ENCODE measurements at places on chromosomes 3 and 15.
A peak's percentile ranks its signal among the peaks of the same experiment; 100 is the strongest.

- no peak for DNase-seq
These were observed 231.1 kb upstream of the COL8A1 start for GRCh38 chr3:99407257-99407656.

- DNase-seq, result no peak
These were observed 90.8 kb upstream of the PFN2 start for GRCh38 chr3:150061288-150062024.

GRCh38 chr3:535566-536416 lies 339.2 kb downstream of the CHL1 start:
- no peak for DNase-seq

DNA sequence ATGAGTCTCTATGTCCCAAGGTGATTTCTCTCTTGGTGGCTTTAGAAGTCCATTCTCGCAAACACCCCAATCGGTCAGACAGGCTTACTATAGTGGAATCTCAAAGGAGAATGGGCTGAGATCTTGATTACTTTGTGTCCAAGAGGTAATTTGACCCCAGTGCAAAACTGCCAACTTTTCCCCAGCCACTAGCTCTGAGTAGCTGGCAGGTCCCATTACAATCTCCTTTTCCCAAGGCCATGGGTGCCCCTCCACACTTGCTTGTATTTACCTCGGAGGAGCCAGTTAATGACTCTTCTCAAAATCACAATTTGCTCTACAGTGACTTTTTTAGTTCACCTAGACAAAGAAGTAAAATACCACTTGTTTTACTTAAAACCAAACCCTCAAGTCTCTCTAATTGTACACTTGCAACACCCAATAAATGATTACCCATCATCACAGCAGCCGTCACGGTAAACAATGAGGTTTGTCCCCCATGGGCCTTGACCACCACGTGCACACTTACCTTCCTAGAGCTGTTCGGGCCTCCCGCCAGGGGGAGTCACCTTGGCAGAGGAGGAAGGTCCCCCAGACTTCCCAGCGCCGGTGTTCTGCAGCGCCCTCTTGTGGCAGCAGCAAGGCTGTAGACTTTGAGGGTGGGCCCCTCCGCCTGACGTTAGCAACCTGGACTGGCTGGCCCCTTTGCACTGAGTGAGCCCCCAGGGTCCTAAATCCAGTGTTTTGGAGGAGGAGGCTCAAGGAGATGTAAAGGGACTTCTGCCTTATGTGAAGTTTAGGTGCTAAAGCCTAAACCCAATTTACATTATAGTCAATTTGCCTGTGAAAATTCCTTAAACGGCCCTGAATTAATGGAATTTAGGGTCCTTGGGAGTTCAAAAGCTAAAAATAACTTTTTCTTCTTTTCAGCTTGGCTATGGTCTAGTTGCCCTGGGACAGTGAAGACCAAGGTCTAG lies 18.7 kb upstream of the HDAC11 start:
- DNase-seq, result no peak

DNA sequence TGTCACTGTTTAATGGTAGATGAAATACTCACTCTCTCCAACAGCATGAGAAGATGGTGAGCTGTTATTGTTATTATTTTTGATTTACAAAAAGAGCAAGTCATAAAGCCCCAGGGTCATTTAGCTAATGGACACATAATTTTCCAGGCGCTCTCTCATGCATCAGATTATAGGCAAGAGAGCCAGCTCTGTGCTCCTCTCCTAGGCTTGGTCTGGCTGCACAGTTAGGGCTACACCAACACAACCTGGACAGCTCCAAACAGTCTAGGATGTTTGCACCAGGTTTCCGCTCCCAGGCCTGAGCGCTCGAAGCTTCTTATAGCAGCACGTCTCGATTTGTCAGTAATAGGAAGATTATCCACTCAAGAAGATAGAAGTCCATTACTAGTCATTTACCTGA lies 123.7 kb downstream of the FAM43A start:
- DNase-seq, result no peak

DNA sequence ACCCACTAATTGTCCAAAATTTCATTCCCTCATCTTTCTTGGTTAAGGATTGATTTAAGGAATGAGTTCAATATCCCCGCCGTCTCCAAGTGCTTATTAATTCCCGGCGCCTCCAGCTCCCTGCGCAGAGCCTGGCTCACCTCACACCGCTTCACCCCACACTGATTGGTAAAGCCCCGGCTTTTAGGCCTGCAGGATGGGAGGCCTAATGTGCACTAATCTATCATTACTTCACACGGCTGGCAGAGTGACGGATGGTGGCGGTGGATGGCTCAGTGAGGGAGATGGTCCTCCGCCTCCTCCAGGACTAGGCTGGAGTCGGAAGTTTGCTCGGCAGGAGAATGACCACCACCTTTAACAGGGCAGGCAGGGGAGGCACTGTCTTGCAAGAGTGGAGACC lies 81.7 kb downstream of the MEGF11 start:
- DNase-seq, result no peak

DNA sequence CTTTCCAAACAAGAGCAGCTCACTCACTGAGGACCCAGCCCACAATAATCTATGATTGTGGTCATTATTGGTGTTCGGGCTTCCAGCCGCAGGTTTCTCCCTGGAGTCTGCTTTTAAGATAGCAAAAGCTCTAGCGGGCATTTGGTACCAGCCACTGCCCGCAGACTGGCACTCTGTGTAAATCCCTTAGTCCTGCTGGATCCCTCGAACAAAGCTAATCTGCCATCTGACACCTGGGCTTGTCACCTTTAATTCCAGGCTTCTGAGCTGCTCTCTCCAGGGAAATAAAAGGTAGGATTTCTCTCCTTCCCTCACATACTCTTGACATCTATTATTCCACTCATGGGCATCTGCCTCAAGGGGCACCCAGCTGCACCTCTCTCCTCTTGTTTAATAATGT lies 158.7 kb downstream of the PDCD6IP start:
- DNase-seq, result no peak

DNA sequence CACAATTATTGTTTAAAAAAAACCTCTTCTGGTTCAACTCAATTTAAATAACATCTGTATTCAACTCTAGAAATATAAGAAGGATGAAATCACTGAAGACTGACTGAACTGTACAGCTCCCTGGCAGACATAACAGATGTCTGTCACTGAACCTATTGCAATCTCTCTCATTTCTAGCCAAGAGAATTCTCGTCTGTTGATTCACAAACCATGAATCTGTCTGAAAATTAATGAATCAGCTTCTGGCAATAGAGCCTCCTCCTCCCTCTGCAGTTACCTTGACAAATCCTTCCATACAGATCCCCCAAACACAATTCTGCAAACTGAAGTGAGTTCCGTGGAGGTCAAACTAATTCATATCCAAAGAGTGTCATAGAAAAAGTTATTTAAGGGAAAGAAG lies 561.4 kb downstream of the PYDC2 start:
- peak; percentile 87 for DNase-seq

DNA sequence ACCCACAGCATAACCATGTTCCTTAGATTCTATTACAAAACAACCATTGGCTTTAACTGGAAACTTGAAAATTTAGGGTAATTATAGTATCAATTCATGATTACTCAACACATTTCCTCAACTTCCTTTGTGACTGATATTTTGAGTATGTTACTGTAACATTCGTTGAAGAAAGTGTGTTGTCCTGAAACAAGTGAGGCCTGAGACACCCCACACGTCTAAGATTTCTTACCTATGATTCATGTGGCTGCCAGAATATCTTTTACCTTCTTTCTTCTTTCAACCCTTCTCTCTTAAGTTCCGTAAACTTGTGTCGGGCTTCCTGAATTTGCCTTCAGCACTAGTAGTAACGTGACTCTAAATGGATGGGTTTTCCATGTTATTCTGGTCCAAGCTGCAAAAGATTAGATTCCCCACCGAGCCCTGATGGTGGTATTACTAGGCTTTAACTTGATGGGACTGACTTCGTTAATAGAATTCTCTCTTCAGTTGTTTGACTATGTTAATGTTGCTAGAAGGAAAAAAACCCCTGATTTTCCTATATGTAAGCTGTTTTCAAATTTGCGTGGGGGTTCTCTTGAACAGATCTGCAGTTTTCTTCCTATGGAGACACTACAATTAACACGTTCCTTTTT lies 296.0 kb upstream of the ICE2 start:
- DNase-seq, result no peak

- DNase-seq, result peak; percentile 39
These were observed 158.7 kb upstream of the SLCO3A1 start for GRCh38 chr15:91694831-91695210.

GRCh38 chr3:149895339-149895738 lies 75.4 kb downstream of the PFN2 start:
- no peak for DNase-seq

DNA sequence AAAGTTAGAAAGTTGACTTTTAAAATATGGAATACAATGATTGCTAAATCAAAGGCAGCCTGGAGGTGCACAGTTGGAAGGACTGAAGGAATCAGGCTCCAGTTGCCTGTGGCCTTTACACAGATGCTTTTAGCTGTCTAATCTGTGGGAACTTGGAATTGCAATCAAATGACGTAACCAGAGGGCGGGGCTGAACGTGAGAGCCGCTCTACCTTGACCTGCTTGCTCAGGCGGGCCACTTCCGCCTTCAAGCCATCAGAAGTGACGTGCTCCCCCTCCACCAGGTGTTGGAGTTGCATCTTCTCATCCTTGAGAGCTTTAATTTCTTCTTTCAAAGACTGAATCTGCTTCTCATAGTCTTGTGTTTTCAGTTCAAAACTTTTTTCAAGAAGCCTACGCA lies 37.7 kb upstream of the GNB5 start:
- peak; percentile 72 for DNase-seq

DNA sequence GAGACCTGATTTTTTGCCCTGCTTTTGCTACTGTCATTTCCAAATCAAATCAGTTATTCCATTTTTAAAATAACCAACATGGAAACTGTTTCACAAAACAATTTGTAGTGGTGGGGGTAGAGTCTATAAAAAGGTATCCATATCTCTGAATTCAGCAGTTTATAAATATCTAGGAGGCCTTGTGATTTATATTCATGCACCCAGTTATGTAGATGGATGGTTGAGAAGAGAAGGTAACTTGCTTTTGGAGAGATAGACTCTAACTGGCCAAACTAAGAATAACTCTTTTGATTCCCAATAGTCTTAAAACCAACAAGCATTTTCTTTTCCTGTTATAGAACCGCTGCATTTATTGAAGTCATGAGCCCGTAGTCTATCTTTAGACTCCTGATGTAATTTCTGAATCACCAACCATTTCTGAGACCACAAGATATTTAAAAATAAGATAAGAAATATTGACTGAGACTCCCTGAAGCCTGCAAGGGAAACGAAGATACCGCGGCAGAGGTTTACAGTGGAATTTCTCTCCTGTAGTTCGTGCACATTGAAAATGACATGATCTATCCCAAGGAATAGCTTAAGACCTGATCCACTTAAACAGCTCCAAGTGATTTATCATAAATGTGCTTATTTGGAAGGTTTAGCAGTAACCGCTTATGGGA lies 68.5 kb downstream of the SAMMSON start:
- no peak for DNase-seq

- no peak for DNase-seq
These were observed 21.7 kb downstream of the FBLN2 start for GRCh38 chr3:13570391-13571194.

DNA sequence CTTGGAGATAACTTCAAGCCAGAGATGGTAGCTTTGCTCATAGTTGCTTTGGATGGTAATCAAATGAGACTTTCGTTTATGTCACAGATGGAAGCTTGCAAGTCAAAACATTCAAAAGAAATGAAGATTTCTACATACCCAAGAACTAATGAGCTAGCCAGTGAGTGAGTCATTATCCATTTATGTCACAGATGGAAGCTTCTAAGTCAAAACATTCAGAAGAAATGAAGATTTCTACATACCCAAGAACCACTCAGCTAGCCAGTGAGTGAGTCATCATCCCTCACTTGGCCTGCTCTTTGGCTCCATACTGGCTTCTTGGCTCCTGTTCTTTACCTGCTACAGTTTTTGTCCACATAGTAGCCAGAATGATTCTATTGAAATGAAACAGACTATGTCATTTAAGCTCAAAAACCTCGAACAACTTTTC lies 559.8 kb upstream of the CBLB start:
- DNase-seq, result peak; percentile 93

DNA sequence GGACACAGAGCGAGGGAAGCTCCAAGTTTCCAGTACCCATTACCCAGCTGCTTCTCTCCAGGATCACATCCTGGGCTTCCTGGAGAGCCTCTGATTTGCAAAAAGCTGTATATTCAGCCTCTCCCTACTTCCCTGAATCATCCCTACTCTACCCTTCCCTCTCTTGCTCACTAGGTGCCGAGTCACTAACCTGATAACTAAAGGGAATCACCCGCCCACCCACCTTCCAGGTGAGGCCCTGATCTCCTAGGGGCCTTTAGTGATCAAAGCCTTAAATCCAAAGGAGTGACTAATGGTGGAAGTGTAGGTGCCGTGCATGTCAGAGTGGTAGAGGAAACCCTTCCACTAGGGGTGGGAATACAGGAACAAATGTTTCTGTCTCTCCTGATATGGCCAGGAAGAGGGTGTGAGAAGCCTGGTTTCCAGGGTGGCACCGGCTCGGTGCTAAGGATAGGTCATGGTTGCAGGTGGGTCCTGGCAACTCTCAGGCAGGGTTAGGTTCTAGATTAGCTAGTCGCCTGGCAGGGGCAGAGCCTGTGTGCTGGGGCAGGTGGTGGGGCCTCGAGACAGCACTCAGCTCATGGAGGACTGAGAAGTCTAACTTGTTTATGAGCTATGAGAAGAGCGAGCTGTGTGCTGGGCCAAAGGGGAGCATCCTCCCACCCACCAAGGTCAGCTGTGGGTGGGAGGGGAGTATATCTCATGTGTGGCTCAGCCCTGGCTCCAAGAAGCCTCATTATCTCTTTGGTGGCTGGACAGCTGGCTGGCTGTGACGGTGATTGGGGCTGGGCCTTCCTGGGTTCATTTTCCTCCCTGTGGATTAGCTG lies 10.1 kb downstream of the SEMA7A start:
- DNase-seq, result peak; percentile 31

DNA sequence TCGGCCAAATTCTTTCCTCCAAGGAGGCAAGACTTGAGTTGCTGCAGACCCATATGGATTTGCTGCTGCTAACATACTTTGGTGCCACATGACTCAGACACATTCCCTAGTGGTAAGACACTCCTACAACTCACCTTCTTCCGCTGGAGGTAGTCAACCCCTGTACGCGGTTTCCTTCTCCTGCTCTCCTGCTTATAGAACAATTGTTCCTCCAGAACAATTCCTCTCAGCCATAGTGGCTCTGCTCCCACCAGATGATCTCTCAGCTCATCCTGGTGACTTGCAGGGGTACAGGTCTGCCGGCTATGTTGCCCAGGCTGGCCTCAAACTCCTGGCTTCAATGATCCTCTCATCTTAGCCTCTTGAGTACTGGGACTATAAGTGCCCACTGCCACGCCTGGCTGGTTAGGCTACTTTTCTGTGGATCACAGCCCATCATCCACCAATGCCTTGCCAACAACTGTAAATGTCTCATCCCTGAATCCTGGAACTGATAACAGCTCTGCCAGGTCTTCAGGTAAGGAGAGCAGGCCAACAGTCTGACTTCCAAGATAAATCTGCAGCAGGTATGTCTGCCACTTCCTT lies 2.4 kb upstream of the CXCR6 start:
- DNase-seq, result no peak

Data from NCI-H226 (cell line).